AG08395 (cell line): ENCODE measurements at places on chromosomes 6 and 20.

GRCh38 chr6:168377484-168377855, 57.9 kb upstream of the DACT2 start:
- DNase-seq = no peak

GRCh38 chr20:45817376-45818194, 5.1 kb downstream of the UBE2C start:
- DNase-seq = peak; percentile 68

GRCh38 chr6:154106251-154106650, 67.2 kb downstream of the OPRM1 start:
- DNase-seq = no peak

DNA sequence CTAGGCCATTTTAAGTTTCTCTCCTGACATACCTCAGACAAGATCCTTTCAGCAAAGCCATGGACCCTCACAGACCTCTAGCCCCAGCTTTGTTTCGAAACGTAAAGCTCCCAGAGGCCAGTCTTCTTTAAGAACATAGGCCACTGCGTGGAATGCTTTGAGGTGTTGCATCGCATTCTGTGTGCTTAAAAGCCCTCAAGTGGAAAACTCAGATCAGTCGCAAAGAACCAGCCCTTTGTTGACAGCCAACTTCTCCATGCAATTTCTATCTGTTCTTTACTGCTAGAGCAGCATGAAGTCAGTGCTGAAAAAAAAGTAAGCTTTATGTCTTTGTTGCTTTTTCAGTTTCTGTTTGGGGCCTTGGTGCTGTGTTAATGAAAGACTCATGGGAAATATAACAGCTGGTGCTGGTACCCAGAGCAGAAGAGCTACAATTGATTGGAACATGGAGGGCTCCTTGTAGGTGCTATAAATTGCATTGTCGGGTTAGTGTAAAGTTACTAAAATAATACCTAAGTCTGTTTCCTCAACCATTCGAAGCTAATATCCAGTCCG, 142.6 kb downstream of the MAP3K7 start:
- no peak for DNase-seq

GRCh38 chr20:53748821-53749421, 155.3 kb upstream of the ZNF217 start:
- no peak for DNase-seq

GRCh38 chr6:52526634-52527033, 50.2 kb downstream of the TRAM2 start:
- no peak for DNase-seq

DNA sequence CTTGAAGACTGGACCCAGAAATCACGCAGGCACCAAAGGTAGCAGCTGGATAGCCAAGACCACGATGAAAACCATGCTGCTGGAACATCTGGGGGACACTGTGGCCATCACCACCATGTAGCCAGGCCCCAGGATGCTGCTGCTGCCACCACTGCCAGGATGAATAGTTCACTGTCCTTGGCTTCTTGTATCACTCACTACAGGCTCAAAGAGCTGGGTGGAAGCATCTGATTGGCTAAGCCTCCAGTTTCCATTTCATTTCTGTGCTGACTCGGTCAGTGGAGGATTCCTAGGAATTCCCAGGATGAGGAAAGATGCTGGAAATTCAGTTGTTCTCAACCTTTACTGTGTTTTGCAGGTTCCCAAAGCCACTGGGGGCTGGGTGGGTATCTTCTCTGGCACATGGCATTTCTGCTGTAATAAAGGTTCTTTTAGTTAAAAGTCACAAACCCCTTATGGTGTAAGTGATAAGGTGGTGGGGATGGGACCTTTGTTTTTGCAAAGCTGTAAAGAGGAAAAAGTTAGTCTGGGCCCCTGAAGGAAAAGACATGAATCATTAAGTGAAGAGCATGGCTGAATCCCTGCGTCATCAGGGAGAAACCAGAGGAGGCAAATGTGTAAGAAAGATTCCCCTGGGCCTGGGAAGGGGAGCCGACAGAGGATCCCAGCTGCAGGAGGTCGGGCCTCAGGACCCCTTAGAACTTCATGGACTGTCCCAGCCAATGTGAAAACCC, 75.6 kb upstream of the RNF24 start:
- DNase-seq = peak; percentile 69

GRCh38 chr6:157568702-157569101, 187.7 kb downstream of the ZDHHC14 start:
- DNase-seq = no peak

DNA sequence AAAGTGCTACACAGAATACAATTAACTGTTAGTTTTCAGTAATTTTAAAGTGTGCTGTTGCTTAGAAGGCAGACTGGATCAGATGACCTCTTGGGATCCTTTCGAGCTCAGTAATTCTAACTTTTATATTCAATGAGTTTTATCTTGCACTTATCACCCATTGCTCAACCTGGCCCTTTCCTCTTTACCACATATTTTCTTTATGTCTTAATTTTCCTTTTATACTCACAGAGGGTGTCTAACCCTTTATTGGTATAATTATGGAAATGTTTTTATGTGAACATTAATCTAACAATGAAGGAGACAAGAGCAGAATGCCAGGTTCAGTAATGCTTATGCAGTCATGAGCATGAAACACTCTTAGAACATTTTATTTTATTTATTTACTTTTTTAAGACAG, 39.7 kb upstream of the CARMIL1 start:
- no peak for DNase-seq

DNA sequence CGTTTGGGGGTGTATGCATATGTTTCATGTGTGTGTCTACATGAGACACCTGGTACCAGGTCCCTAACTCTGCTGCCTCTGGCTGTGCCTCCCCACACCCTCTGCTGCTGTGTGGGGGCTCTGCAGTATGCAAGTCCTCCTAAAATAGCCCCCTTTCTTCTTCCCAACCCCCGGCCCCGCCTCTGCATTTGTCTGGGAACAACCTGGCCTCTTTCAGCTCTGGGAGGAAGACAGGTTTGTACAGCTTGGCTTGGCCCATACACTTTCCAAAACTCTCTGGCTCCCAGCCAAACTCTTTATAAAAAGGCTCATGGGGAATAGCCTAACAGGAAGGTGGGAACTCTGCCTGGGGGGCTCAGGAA, 27.1 kb upstream of the EMILIN3 start:
- no peak for DNase-seq

DNA sequence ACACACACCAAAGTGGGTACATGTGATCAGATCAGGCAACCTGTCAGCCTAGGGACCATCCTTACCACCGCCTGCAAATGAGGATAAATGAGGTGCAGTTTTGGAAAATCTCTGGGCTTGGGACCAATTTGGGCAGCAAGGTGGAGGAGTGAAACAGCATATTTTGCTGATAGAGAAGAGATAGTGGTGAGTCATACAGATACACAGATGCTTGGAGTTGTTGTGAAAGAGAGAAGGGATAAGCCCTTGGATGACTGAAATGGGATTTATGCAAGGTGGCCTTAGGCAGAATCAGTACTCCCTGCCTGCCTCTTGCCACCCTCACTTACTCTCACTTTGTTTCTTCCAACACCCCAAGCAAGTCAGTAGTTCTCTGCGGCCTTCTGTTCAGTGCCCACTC, 34.7 kb downstream of the BMP2 start:
- no peak for DNase-seq

DNA sequence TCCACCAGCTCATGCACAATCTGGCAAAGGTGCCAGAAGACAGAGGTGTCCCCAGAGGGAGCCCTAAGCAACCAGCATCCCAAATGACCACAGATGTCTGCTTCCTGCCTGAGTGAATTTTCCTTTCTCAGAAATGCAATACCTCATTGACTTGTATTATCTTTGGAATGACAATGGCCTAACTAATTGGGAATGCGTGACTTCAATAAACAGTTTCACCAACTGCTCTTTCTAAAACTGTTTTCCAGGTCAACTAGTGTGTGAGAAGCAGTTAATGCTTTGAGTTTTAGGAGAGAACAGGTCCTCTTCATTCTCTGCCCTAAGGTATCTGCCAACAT, 108.9 kb upstream of the SNX9 start:
- DNase-seq = peak; percentile 89

- no peak for DNase-seq
These were observed 20.9 kb upstream of the SHLD1 start for GRCh38 chr20:5729348-5729747.

- DNase-seq = no peak
These were observed 68.3 kb downstream of the ADTRP start for GRCh38 chr6:11710311-11710761.

GRCh38 chr6:159494586-159494972, 198.5 kb downstream of the SOD2 start:
- no peak for DNase-seq

DNA sequence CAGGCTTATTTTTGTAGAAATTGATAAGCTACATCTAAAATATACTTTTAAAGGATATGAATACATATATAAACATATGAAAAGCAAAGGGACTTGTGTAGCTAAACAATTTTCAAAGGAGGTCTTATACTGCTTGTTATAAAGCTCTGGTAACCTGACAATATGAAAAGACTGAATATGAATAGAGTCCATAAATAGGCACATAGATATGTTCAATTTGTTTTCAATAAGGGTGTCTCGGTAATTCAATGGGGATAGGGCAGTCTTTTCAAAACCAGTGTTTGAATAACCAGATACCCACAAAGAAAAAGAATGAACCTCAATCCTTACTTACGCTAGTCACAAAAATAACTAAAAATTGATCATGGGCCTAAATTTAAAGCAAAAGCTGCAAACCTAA, 9.3 kb upstream of the MAP3K5 start:
- DNase-seq = no peak
